ENCODE measurements at places on chromosomes 5 and 9.

DNA sequence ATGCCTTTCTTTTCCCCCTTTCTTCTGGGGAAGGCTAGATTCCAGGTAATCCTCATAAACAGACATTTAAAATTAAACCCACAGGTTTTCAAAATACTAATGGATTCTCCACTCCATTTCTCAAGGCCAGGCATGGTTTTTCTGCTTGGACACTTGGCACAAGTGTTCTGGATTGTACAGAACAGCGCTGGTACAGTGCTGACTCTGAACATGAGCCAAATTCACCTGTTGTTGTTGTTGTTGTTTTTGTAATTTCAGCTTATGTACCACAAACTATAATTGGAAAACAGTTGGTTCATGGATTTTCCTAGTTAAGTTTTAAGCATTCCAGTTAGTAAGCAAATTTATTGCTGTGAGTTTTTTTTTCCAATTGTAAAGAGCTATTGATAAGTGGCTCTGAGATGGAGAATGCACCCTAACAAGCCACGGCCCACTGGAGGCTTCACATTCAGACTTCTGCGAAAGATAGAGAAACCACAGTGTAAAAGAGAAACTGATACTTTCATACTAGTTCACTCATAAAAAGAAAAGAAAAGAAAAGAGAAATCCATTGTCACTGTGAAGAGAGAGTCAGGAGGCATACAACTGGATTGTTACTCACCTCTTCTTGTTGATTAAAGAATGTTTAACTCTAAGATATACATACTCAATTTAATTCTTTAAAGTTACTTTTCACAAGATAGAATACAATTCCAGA lies 16.2 kb upstream of the ITGA1 start:
- DNase-seq, result no peak

DNA sequence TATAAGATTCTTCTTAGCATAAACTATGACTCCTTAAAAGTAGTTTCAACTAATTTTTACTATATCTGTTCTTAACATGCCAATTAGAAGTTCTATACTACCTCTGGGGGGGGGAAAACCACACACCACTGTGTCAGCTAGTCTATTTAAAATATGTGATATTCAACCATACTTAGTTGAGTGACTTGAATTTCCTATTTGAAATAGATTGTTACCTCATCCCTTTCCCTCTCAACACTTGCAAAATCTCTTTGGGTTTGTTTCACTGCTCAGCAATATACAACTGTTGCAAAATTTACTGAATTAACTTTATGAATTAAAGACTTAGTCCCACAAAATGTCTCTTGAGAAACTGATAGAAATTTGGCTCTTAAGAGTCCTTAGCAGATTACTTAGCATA lies 151.1 kb upstream of the POU5F2 start:
- no peak for DNase-seq

DNA sequence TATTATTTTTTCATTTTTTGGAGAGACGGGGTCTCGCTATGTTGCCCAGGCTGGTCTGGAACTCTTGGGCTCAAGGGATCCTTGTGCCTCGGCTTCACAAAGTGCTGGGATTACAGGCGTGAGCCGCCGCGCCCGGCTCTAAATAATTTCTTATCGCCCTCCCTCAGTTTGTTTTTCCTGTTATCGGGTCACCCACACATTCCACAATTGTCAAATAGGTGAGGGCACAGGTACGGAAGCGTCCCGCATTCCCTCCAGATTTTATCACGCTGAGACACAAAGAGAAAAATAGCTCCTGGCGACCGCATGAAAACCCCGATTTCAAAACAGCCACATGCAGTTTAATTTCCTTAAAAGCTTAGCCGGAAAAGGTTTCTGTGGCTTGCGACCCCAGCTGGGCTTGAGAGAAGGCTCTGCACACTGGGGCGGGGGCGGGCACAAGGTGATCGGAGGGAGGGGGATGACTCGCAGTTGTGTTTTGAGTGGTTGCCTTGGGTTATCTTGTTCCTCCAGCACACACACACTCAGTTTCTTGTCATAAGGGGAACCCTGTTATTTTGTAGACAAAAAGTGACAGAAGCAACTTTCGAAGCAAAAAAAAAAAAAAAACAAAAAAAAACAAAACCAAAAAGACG lies 717 bp upstream of the IQGAP2 start:
- DNase-seq, result peak; percentile 63

GRCh38 chr5:60826653-60827052 lies 17.4 kb downstream of the ELOVL7 start:
- no peak for DNase-seq

- DNase-seq, result no peak
These were observed 73.8 kb downstream of the RAPGEF1 start for GRCh38 chr9:131666029-131666428.

Measured in ecto neural progenitor cell (in vitro differentiated cells).